NCI-H510A treated with DMSO at 0.1 percent for 48 hours (cell line): ENCODE measurements at places on chromosomes 3 and 15.

DNA sequence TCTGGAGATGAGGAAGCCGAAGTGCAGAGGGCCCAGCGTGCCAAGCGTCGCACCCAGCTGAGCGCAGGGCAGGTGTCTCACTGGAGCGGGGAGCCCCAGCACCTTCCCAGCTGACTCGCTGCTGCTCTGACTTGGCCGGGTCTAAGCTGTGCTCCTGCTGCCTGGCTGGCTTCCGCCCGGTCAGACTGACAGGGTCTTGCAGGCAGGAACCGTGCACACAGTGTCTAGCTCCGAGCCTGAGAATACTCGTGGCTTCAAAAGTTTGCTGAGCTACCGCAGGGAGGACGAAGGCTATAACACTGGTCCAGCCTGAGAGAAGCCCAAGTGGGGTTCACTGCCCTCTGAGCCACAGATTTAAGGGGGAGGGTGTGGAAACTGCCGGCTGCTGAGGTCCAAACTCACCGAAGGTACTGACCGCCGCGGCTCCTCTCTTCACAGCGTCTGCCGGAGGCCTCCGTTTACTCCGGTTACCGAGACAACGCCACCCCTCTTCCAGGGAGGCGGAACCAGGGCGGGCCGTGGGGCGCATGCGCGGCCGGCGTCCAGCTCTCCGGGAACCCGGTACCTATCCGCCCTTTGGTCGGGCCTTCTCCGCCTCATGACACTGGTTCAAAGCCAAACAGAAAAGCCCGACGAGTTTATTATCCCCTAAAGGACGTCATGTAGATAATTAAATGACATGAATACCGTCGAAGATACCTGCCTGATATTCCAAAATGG lies at the start of gene CFAP44:
TSS of gene CFAP44 (minus strand) at position 443 of the 720 bp plus-strand sequence. CDS start 7,829 bp downstream, outside the sequence.
- peak; percentile 13 for DNase-seq

DNA sequence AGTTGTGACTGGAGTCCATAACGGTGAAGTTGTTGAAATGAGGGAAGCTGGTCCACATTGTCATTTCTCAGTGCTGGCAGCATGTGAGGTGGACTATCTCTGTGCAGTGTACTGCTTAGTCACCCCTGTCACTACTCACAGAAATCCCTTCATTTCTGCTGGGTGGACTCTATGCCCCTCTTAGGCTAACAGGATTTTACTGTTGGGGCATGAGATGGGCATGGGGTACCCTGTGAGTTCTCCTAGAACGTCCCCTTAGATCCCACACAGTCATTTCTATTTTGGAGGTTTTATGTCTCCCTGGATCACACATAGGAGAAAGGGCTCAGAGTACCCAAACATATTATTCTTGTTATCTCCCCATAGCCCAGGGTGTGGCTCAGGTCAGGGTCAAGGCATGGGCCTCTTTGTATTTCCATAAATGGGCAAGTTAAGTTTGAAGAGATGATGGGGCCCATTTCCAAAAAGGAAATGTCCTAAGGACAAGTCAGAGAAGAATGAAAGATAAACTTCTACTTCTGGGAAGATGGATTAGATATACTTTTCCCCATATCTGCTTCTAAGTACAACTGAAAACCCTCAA lies 15.2 kb downstream of the P2RY1 start:
- no peak for DNase-seq

DNA sequence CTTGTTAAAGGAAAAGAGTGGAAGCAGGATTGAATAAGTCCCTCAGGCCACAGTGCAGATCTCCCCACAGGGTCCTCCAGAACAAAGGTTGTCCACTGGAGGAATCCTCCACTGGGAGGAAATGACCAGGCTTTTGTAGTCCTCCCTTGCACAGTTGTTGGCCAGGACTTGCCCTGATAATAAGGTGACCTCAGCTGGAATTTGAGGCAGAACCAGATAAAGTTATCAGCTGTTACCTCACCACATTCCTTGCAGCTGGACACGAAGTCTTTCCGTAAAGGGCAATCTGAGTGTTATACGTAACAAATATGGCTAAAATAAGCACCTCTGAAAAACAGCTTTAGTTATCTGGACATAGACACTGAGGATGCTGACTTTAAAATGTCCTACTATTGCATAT lies 83.5 kb upstream of the NAALADL2 start:
- no peak for DNase-seq

DNA sequence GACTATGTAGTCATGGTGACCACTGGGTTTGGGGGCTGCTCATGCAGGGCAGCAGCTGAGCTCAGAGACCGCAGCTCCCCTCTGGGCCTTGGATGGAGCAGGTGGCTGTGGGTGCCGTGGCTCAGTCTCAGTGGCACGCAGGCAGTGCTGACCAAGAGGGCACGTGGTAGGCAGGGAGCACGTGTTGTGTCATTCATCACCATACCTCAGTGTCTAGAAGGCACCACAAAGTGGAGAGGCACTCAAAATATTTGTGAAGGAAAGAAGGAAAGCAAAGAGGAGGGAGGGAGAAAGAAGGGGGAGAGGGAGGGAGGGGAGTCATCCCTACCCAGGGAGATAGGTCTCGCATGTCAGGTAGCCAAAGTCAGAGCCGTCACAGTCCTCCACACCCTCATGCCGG lies 26.1 kb downstream of the EAF1 start:
- no peak for DNase-seq

GRCh38 chr3:125351814-125352456 lies 23.2 kb downstream of the ZNF148 start:
- no peak for DNase-seq

DNA sequence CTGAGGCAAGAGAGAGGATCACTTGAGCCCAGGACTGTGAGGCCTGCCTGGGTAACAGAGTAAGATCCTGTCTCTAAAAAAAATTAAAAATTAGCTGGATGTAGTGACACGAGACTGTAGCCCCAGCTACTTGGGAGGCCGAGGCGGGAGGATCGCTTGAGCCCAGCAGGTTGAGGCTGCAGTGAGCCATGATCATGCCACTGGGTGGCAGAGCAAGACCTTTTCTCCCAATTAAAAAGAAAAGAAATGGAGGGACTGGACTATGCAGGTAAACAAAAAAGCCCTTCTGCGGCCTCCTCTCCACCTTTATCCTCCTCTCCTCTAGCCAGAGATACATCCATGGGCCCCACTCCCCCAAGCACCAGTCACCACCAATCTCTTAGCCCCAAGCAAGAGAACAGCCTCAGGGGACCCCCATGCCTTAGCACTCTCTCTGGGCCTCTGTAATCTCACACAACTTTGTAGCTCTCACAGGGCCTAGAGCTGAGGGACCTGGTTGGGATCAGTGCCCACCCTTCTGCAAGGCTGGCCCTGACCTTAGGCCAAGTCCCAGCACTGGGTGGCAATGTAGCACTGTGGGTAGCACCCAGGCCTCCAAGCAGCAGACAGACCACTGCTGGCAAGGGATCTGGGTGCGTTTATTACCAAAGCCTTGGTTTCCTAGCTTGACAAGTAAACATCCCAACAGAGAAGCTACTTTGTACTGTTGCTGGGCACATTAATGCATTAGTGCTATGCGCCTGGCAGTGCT lies 43.4 kb downstream of the FAM174B start:
- no peak for DNase-seq

GRCh38 chr3:46649436-46649835 lies 37.1 kb downstream of the FAM240A start:
- no peak for DNase-seq

DNA sequence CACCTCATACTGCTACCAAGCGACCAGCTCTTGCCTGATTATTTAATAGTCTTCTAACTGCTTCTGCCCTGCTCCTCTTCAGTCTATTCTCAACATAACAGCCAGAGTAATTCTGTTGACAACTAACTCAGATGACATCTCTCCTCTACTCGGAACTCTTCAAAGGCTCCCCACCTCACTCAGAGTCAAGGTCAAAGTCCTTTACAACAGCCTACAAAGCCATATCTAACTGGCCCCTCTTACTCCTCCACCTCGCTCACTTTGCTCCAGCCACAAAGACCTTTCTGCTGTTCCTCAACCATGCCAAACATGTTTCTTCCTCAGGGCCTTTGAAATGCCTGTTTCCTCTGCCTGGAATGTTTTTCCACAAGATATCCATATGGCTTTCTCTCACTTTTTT lies 43.6 kb downstream of the PIK3R4 start:
- no peak for DNase-seq

DNA sequence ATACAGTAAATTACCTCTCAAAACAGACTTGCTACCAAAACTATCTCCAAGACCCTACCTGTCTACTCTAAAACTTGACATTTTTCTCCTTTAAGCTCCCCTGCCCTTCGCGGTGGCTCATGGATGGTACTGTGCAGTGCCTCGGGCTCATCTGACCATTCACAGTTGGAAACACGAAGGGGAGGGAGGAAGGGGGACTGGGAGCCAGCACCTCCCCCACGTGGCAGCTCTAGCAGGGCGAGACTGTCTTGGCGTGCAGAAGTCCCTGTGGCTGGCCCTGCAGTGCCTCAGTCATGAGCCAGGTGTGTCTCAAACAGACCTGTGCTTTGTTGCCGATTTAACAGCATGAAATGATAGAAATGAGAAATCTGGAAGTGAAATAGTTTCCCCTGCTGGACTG lies 372.0 kb downstream of the GABRG3 start:
- peak; percentile 36 for DNase-seq

DNA sequence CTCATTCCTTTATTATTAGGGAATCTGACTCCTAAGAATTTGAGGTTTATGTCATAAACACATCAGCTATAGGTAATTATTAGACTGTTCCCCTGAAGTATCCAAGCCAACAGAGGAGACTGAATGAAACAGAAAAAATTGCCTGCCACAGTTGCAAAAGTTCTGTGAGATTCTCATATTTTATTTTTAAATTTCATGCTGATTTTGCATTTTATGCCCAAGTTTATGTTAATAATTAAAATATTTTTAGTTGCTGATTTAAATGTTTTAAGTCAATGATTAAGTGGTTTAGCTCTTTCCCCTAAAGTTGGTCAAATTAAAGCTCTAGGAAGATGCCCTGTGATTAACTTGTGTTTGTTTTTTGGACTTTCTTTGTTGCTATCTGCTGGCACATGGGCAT lies 10.2 kb downstream of the SENP8 start:
- DNase-seq, result no peak

- no peak for DNase-seq
These were observed 16.4 kb upstream of the ANKRD34C start for GRCh38 chr15:79265987-79266579.

GRCh38 chr15:42933886-42934667 lies 13.5 kb upstream of the TTBK2 start:
- DNase-seq, result no peak

DNA sequence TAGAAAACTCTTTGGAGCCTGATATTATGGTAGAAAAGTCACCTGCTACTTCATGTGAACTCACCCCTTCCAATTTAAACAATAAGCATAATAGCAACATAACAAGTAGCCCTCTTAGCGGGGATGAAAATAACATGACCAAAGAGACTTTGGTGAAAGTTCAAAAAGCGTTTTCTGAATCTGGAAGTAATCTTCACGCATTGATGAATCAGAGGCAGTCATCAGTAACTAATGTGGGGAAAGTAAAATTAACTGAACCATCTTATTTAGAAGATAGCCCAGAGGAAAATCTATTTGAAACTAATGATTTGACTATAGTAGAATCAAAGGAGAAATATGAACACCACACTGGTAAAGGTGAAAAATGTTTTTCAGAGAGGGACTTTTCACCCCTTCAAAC lies 5.1 kb upstream of the SCG5 start:
- no peak for DNase-seq

GRCh38 chr3:135238236-135238830 lies 443.3 kb downstream of the EPHB1 start:
- DNase-seq, result peak; percentile 16

GRCh38 chr15:40439960-40440742 lies 602 bp upstream of the BAHD1 start:
- DNase-seq, result peak; percentile 24

DNA sequence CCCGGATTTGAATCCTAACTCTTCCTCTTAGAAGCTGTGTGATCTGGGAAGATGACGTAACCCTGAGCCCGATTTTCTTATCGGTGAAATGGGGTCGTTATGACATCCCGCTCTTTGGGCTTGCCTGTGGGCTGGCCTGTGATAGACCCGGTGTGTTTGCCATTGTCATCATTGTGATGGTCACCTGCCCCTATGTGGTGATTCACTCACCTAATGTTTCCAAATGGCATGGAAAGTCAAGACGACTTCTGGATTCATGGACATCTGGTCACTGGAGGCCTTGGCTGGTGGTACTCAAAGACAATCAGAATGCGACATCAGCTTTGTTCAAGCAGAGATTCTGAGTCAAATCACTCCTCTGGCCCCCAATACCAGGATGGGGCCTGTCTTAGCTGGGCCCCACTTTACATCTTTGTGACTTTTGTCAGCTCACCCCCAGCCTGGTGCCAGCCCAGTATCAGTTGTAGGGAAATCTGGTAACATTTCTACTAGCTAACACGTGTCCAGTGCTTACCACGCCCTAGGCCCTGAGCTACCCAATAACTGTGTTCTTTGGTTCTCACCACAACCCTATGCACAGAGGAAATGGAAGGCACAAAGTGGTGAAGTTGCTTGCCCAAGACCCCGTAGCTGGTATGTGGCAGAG lies 2.8 kb downstream of the TMEM43 start:
- no peak for DNase-seq

GRCh38 chr3:146326875-146327543 lies 76.1 kb upstream of the PLSCR4 start:
- no peak for DNase-seq

- DNase-seq, result no peak
These were observed 88.0 kb downstream of the OSBPL10 start for GRCh38 chr3:31892916-31893573.

- no peak for DNase-seq
These were observed 61.6 kb upstream of the FOXP1 start for GRCh38 chr3:71645140-71645539.

GRCh38 chr3:46409739-46410489 lies 2.9 kb downstream of the CCRL2 start:
- no peak for DNase-seq

DNA sequence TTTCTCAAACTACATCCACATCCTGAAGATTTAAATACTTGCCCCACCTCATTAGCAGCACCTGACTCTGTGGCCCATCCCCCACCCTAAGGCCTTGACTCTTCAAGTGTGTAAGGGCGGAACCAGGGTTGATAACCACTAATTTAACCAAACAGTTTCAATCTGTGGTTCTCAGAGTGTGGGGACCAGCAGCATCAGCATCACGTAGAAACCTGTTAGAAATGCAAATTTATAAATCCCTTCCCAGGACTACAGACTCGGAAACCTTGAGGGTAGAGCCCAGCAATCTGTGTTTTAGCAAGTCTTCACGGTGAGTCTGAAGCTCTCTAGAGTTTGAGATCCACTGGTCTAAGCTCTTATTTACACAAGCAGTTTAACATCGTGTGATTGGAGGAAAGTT lies 12.4 kb downstream of the GNB4 start:
- DNase-seq, result no peak
